ENCODE measurements at places on chromosomes 5 and 9.

DNA sequence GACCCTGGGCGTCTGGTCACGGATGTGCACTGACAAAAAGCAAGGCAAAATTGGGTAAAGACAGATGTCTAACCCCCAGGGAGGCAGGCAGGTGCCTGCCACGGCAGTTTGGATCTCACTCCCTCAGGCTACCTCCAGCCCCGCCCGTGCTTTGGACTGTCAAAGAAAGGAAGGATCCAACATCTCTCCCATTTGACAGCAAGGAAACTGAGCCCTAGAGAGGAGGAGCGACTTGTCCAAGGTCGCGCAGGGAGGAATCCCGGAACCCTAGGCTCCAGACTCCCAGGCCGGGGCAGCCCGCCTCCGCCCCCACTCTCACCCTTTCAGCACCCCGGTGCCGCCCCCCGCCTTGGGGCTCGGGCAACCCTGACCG is 376 bp downstream of the GOLGA1 start:
- no peak for DNase-seq

GRCh38 chr5:54616518-54617220 is 99.1 kb downstream of the SNX18 start:
- no peak for DNase-seq

DNA sequence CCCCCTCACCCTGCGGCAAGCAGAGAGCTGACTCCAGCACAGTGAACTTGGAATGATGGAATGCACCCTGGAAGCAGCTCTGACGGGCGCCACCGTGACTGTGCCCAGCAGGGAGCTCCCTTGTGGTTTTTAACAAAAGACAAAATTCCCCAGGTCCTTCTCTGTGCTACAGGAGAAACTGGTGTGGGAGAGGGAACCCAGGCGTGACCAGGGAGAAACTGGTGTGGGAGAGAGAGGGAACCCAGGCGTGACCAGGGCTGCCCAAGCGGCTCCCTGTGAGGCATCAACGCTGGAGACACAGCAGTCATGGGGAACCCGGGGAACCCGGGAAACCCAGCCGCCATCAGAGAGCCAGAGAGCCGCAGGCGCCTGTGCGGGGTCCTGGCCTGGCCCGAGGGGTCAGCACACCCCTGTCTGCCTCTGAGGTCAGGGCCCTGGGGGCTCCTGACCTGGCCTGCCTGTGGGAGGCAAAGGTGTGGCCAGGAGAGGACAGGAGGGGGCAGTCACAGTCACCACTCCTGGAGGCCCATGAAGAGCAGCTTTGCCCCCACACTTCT is 3.1 kb upstream of the AHRR start:
- no peak for DNase-seq

GRCh38 chr5:107604990-107605389 is 65.7 kb downstream of the EFNA5 start:
- no peak for DNase-seq

DNA sequence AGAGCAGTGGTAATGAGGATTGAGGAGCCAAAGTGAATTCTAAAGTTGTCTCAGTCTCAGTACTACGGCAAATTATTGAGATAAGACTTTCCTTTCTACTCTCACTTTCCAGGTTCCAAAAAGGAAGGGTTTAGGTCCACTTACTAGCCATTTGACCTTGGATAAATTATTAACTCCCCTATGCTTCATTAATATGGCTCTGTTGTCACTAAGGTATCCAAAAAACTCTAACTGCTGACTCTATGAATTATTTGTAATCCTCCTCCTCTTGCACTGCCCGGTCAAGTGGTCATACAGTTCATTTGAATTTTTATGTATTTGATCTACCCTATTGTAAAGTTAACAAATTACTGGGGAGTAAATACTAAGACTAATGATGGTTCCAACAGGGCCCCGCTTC is 17.7 kb upstream of the UGCG start:
- no peak for DNase-seq

DNA sequence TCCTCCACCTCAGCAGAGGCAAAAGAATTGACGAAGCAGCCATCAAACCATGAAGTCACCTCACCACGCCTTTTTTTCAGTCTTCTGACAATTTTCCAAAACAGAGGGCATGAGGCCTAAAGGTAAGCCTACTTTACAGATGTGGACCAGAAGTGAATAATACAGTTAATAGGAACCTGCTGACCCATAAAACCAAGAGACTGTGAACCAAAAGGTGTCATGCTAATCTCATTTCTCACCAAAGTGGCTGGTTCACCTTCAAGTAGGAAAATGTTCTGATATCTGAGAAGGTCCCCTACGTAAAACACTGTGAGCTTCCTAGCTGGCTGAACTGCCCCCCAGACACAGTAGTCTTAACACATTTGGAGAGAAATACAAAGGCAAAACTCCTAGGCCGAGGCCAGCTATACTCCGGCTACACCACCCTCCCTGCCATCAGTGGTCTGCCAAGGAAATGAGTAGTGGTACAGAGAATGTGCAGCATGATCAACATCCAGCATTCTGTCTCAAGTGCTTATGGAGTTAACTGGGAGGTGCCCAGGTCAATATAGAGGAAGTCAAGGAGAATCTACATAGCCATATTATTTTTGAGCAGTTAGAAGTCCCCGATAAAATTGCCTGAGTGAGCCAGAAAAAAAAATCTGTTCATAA is 19.3 kb upstream of the F2RL2 start:
- DNase-seq: no peak

GRCh38 chr5:83657807-83658525 is 62.7 kb downstream of the HAPLN1 start:
- DNase-seq: no peak

DNA sequence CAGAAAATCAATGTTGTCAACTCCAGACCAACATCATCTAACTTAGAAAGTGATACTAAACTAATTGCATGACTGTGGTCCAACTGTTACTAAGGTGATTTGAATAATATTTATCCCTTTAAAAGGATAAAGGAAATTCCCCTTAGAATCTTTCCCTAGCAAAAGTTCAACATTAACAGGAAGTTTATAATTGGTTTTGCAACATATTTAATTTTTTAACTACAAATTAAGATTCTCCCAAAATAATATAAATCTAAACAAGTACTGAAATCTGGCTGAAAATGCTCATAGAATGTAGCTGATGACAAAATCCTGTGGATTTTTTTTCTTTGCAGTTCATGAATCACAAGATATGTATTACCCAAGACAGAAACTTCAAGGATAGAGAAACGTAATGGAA is 151.4 kb downstream of the LPAR1 start:
- no peak for DNase-seq

- no peak for DNase-seq
These were observed 204.1 kb downstream of the SEC61B start for GRCh38 chr9:99425923-99426842.

DNA sequence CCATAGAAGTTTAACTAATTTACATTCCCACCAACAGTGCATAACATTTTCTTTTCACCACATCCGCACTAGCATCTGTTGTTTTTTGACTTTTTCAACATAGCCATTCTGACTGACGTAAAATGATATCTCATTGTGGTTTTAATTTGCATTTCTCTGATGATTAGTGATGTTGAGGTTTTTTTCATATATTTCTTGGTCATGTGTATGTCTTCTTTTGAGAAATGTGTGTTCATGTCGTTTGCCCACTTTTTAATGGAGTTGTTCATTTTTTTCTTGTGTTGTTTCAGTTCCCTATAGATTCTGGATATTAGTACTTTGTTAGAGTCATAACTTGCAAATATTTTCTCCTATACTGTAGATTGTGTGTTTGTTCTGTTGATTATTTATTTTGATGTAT is 163.4 kb downstream of the FER start:
- no peak for DNase-seq

- no peak for DNase-seq
These were observed 291.8 kb downstream of the EBF1 start for GRCh38 chr5:158807946-158808345.

DNA sequence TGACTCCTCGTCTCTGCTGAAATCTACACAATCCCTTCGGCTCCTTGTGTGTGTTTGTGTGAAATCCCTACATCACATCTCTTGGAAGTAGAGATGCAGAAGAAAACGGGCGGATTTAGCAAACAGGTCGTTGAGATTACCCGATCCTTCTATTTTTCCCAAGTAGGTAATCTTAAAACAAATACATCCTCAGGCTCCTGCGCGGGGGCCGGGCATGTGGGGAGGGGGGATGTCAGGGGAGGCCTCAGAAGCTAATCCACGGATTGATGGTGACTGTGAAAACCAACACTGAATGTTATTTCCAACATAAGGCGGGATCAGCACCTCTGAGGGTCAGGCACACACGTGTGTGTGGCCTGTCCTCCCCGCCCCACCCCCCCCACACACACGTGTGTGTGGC is 137.8 kb downstream of the ROR2 start:
- no peak for DNase-seq

DNA sequence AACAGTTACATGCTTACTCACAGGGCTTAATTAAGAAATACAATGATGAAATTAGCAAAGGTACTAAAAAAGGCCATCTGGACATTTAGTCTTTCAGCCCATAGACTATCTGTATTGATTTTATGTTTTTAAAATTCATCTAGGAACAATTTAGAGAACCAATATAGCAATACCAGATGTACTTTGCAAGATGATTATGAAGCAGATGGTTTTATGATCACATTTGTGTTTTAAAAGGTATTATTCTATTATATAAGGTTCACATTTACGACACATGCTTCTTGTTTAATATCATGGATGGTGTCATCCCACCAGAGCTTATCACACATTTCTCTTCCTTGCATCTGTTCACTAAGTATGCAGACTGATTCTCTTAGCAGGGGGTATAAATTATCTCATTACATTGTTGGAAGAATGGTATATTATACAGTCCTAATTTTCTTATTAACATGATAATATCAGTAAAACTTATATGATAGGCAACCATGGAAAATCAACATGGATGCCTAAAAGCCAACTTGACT is 21.1 kb upstream of the SRFBP1 start:
- DNase-seq: no peak

DNA sequence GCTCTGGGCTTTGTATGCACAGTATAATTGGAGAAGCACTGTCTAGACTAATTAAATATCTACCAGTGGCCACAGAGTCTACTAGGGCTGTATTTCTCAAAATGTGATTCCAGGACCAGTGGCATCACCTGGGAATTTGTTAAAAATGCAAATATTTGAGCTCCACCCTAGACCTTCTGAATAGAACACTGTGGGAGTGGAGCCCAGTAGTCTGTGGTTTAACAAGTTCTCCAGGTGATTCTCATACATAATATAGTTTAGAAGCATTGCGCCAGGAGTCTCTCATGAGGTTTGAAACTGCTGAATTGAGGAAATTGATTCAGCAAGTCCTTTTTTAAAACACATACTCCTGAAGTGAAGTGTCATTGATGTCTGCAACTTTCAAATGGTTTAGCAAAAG is 74.7 kb downstream of the FCHO2 start:
- DNase-seq: no peak

DNA sequence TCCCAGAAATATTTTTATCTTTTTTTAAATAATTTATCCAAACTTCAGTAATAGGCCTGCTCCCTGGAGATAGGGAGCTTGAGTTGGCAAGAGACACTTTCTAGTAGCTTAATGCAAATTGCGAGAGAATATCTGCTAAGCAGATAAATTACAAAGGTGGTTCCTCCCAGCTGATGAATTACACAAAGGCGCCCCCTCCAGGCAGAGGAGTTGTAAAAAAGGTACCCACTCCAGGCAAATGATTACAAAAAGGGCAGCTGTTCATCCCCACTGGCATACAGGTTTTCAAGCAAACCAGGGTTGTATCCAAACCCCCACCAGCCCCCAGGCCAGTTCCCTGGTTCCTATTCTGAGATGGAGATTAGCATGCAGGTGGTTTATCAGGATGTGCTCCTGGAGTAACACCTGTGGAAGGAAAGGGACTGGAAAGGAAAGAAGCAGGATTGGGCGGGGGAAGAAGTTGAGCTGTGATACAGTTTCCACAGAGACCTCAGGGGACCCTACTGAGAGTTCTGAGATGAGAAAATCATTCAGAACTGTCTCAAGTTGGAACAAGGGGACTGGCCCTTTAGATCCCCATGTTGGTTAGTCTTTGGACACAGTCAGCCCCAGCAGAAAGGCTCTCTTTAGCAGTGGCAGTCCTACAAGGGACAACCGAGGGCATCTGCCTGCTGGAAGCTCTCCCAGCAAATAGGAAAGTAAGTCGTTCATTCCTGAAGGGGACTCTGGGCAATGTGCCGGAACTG is 25.5 kb downstream of the ESM1 start:
- no peak for DNase-seq

DNA sequence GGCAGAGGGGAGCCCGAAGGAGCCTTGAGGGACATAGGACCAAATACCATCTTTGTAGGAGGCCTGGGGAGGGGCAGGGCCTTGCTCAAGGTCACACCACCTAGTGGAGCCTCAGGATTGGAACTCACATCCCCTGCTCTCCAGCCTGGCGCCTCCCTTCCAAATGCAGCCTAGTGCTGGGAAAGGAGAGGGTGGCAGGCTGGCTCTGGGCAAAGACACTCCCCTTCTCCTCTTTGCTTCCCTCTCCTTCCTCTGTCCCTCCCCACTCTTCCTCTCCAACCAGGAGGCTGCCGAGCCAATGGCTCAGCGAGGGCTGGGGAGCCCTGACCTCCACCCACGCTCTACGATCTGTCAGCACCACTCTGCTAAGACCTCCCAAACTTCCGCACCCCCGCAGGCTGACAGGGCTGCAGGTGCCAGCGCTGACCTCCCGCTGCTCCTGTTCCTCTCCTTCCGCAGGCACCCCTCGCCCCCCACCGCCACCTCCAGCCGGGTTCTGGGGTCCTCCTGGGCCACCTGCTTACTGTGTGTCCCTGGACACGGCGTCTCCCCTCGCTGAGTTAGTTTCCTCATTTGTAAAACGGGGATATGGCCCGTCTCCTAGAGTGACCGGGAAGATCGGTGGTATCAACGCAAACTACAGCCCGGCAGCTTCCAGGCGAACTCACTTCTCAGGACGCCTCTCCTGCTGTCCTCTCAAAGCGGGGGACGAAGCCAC is 52.9 kb downstream of the C9orf50 start:
- DNase-seq: no peak

- DNase-seq: no peak
These were observed 127.2 kb downstream of the OLFM1 start for GRCh38 chr9:135214706-135215105.

DNA sequence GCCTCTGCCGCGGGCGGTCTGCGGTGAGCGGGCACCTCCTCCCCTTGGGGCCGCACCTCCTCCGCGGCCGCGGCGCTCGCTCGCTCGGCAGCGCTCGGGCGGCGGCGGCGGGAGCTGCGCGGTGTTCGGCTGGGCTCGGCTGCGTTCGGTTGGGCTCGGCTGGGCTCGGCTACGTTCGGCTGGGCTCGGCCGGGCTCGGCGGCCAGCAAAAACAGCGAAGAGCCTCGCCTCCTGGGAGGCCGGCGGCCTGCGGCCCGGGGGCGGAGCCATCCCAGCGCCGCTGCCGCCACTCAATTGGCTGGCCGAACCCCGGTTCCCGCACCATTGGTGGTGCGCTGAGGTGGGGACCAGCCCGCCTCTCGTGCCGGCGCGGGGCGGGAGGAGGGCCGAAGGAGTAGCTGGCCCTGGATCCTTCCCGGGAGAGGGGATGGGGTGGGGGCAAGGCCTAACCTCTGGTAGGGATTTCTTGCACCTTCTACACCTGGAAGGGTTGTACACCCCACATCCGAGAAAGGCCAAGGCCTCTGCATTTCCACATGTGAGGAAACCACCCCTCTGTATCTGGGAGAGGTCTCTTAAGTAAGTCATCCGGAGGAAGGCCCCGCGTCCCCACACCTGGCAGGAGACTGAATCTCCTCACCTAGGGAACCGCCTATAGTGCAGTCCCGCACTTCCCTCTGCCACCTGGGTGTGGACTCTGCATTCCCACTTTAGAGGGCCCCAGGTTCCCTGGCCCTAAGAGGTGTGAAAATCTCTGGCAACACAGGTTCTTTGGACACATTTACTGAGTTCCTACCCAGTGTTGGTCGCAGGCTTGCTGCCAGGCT is at the start of gene ENHO:
TSS of gene ENHO (minus strand) at position 20 of the 827 bp plus-strand sequence. CDS start 1,295 bp downstream, outside the sequence.
- peak; percentile 77 for DNase-seq

GRCh38 chr5:54577528-54577927 is 60.0 kb downstream of the SNX18 start:
- DNase-seq: no peak

- no peak for DNase-seq
These were observed 156.5 kb upstream of the SGCD start for GRCh38 chr5:156170351-156170961.

Data from GM18507 (cell line).